ENCODE measurements at places on chromosomes 7 and 10.

GRCh38 chr10:64486149-64486548, 964.9 kb downstream of the REEP3 start:
- DNase-seq = no peak

DNA sequence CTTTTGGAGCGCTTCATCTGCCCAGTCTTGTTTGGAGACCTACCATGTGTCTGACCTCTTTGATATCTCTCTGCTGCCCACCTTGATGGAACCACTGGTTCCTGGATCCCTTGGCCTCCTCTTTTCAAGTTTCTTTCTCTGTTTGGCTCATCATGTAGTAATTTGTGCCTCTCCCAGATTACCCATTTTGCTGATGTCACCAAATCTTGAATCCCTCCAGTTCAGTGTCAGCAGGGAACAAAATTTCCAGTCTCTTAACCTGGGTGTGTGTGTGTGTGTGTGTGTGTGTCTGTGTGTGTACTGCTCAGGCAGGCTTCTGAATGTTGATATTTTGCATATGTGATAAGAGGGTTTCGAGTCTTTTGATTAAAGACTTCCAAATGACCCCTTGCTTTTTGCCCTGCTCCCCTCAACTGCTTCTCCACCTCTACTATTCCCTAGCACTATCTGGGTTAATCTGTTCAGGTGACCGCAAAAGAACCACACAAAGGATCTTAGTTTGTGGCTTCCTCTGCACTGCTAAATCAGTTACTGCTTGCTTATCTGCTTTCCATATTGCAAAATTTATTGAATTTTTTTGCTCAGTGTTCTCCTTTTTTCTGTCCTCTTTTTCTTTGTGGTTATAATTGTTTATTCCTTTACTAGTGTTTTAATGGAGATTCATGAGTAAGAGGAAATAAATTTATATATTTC, 25.7 kb downstream of the MYO3A start:
- no peak for DNase-seq

DNA sequence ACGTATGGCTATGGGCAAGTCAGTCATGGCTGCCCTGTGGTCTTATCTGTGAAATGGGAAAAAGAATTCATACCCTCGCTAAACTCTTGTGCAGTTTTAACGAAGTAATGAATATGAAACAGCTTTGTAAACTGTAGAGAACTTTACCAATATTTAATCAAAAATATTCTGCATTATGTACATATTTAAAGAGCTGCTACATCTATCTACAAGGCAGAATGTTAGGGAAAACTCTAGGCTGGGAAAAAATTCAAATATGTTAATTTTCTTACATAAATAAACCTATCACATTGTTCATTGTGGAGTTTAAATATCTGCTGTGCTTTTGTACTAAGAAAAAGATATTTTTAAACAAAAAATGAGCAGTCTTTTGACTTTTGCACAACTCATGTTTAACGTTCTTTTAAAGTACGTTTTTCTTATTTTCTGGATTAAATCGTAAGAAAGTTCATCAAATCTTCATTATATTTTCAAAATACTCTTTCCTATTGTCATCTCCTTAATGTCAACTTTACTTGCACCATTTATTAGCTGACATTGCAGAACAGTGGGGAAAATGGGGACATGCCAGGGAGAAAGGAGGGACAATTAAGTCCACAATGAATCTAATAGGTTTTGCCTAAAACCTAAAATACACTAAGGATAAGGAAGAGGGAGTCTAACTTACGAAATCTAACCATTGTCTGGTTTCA, 57.5 kb downstream of the ICA1 start:
- DNase-seq = no peak

DNA sequence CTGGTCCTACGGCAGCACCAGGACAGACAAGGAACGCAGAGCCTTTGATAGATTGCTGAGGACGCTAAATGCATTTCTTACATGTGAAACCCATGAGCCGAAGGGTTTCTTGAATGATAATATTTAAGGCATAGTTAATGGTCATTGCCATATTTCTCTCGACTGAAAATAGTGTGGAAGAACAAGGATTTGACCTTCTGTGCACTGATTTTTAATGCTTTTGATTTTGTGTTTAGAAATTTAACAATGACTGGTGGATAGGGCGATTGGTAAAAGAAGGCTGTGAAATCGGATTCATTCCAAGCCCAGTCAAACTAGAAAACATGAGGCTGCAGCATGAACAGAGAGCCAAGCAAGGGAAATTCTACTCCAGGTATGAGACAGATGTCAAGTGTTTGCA, 150.8 kb downstream of the NSUN6 start:
- DNase-seq = no peak

- no peak for DNase-seq
Observed at GRCh38 chr7:77409739-77410547, 6.2 kb downstream of the GSAP start.

DNA sequence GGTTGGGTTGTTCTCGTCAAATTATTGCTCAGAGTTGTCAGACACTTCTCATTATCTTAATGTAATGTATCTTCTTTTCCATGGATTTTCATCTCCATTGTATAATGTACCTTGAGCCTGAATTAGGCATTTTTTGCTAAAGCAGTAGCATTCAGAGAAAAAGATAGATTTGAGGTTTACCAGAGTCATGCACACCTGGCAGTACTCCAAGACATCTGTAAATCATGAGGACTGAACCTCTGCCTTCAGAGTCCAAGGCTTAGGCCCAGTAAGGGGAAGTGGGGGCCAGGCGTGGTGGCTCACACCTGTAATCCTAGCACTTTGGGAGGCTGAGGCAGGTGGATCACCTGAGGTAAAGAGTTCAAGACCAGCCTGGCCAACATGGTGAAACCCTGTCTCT, 624.3 kb upstream of the MBL2 start:
- DNase-seq = no peak

DNA sequence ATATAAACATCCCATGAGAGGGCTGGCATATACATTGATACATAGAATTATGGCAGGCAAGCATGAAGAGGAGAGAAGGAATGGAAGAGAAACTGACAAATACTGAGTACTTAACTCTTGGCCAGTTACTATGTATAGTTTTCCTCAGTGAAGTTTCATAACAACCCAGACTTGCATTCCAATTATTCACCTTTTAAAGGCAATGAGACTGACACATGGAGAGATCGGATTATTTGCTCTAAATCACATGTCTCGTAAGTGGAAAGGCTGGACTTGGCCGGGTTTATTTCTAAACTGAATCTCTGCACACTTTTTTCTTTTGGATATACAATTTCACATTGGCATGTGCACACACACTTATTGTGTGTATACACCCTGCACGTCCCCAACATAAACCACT, 548.3 kb downstream of the PHTF2 start:
- DNase-seq = no peak

DNA sequence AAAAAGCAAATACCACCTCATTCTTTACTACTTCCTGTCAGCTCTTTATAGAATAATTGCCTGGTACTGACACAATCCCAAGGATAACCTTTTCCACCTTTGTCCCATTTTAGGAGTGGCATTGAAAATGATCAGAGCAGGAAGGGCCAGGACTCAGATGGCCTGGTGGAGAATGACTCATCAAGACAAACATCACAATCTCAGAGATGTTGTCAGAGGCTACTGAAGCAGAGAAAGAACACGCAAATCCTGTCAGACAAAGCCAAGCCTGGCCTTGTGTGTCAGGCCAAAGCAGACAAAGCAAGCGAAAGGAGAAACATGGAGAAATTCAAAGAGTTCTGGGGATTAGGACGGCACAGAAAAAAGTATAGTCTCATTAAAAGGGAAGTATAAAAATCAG, 40.9 kb downstream of the NSUN6 start:
- no peak for DNase-seq
